Upper lobe of left lung (tissue), 6 donors: ENCODE measurements at places on chromosomes 13 and 19. TPM values are rescaled to one million over a fixed set of nuclear protein-coding genes. Genes with fewer than 3 reads are reported as not detected.

Gene PLPPR3
- 8.4 TPM for total RNA-seq

Gene SLITRK6
- 12.4 TPM for total RNA-seq

Gene SLC10A2
- not detected for total RNA-seq

Gene LRRC63
- 0.66 TPM for total RNA-seq

Gene TIMM50
- total RNA-seq = 47.8 TPM

Gene CD37
- total RNA-seq = 126 TPM

Gene ZNF556
- total RNA-seq = not detected

Gene HSPB6
- total RNA-seq = 4.2 TPM

Gene ZNF527
- 2.1 TPM for total RNA-seq

Gene PTH2
- total RNA-seq = not detected

Gene FAM83E
- total RNA-seq = 24.0 TPM

Gene INSR
- total RNA-seq = 32.4 TPM

Gene RDH8
- total RNA-seq = not detected

Gene POU2F2
- total RNA-seq = 1.3 TPM

Gene CEACAM16
- not detected for total RNA-seq

Gene FLT3
- total RNA-seq = 1.4 TPM

Gene NLRP5
- total RNA-seq = not detected

Gene DPY19L3
- 27.3 TPM for total RNA-seq

Gene NFIC
- total RNA-seq = 156 TPM

Gene HIF3A
- total RNA-seq = 46.7 TPM

Gene SLC25A15
- total RNA-seq = not detected
